ENCODE measurements at places on chromosomes 6 and 20.

DNA sequence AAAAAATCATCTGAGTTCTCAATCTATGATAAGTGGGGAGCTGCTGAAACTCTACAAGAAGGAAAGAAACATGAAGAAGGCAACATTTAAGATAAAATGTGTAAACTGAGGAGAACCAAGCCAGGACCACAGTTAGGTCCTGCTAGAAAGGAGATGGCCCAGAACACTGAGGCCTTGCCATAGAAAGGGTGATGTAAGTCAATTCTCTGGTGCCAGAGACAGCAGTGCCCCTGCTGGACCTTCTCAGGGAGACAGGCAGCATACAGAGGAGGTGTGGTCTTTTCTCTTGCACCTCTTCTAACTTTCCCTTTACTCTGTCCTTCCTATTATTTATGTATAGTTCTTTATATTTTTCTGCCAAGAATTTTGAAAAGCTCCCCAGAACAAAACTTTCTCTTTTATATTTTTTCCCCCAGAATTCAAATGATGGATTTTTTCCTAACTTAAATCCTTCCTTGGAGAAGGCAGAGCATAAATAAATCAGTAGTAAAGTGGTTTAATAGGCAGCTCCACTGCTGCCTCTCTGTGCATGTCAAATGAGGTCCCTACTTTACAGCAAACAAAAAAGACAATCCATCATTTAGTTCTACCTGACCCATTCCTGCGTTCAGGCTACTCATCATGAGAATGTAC is 9.0 kb downstream of the UQCC2 start:
- H3K27ac ChIP-seq, result no peak overlapping the region
- peaks cover 11% of the 10 kb centered on the region for H3K36me3 ChIP-seq
- peaks cover 6% of the 10 kb centered on the region for H3K4me1 ChIP-seq
- H3K4me3 ChIP-seq, result no peak overlapping the region

GRCh38 chr6:43887340-43887858 is 117.4 kb downstream of the VEGFA start:
- H3K36me3 ChIP-seq, result no peaks in the 10 kb centered on the region
- no peaks in the 10 kb centered on the region for H3K4me1 ChIP-seq
- no peak for DNase-seq
- H3K27ac ChIP-seq, result no peak overlapping the region
- H3K27me3 ChIP-seq, result peaks cover 3% of the 10 kb centered on the region

DNA sequence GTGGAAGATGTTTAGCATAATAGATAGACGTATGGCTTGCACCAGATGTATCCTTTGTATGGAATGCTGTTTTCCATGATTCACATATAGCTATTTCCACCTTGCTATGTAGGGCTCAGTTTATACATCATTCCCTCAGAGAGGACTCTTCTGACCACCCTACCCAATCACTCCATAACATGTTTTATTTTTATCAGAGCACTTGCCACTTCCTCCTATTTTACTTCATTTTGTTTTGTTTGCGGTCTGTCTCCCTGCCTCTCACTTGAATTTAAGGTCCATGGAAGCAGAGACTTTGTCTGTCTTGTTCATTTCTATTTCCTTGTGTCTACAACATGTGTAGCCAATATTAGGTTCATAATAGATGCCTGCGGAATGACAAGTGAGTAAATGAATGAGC is 266.9 kb upstream of the CITED2 start:
- no peaks in the 10 kb centered on the region for H3K36me3 ChIP-seq
- no peak overlapping the region for H3K4me3 ChIP-seq
- peaks cover 3% of the 10 kb centered on the region for H3K27me3 ChIP-seq
- DNase-seq, result no peak

DNA sequence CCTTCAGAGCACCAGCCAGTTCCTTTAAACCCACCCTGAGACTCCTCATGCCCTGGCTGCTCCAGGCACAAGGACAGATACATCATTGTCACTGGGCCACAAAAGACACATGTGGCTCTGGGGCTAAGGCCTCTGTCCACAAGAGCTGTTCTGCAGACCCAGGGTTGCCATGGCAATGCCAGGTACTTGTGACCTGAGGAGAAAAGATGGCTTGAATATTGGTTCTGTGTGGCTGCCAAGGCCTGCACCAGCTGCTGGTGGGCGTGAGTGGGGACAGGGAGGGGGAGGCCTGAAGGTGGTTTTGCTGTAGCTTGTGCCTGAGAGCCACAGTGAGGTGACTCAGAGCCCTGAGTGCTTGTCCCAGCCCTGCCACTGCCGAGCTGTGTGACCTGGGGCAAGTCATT is 31.8 kb downstream of the SAYSD1 start:
- DNase-seq, result peak; percentile 13
- no peak overlapping the region for H3K4me3 ChIP-seq
- peaks cover 10% of the 10 kb centered on the region for H3K4me1 ChIP-seq
- H3K27me3 ChIP-seq, result no peaks in the 10 kb centered on the region
- H3K27ac ChIP-seq, result no peak overlapping the region

DNA sequence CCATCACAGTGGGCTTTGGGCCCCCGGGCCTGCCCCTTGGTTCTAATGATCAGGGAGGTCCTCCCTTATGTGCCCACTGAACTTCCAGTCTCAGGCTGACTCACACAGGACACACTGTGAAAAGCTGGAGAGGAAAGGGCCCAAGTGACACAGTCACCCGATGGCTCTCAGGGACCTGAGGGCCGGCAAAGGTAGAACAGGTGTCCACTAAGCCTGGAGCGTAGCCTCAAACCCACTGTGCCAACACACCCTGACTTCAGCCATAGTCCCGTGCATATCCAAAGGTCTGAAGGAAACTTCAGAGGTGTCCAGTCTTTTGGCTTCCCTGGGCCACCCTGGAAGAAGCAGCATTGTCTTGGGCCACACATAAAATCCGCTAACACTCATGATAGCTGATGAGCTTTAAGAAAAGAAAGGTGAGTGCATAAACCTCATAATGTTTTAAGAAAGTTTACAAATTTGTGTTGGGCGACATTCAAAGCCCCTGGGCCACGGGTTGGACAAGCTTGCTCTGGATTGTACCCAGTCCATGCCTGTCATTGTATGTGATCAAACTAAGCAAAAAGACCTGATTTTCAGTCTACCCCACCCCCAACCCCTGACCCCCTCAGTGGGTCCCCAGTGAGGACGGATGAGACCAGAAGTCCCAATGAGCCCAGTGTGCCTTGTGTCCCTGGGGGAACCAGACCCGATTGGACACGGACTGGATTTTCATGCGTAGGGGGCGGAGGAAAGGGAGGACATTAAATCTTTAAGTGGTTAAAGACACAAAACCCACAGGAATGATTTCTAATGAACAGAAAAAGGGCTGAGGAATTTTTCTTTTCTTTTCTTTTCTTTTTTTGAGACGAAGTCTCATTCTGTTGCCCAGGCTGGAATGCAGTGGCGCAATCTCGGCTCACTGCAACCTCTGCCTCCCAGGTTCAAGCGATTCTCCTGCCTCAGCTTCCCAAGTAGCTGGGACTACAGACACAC is 6.1 kb downstream of the RAMACL start:
- no peaks in the 10 kb centered on the region for H3K36me3 ChIP-seq
- H3K27me3 ChIP-seq, result no peaks in the 10 kb centered on the region
- no peak overlapping the region for H3K4me3 ChIP-seq
- no peak overlapping the region for H3K27ac ChIP-seq
- H3K4me1 ChIP-seq, result no peaks in the 10 kb centered on the region

DNA sequence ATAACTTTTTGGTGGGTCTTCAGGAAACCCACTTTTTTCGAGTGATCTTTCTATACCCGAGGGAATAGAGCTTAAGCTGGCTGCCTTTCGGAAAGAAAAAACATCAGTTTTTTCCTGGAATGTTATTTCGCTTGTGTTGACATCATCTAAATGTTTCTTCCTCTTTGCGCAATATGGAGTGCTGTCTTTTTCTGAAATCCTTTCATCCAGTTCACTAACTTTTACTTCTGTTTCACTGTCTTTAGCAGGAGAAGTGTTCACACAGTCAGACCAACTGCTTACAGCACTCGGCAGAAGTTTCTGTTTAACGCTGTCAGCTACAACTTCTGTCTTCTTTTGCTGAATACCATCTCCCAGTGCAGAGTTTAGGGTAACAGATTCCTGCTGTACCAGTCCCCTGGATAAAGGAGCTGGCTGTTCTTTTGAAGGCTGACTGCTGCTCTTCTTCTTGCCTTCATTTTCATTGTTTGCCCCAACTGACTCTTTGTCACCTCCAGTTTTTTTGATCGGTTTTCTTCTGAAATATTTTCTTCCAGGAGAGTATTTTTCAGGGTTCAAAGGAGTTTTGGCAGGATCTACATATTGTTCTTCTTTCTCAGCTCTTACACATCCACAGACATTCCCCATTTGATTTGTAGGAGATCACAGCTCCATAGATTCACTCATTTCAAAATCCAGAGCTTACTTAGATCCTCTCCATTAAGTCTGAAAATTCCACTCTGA is 50.0 kb upstream of the DST start:
- H3K27me3 ChIP-seq, result no peaks in the 10 kb centered on the region
- no peaks in the 10 kb centered on the region for H3K4me1 ChIP-seq
- H3K4me3 ChIP-seq, result no peak overlapping the region
- no peak for DNase-seq
- H3K36me3 ChIP-seq, result no peaks in the 10 kb centered on the region

DNA sequence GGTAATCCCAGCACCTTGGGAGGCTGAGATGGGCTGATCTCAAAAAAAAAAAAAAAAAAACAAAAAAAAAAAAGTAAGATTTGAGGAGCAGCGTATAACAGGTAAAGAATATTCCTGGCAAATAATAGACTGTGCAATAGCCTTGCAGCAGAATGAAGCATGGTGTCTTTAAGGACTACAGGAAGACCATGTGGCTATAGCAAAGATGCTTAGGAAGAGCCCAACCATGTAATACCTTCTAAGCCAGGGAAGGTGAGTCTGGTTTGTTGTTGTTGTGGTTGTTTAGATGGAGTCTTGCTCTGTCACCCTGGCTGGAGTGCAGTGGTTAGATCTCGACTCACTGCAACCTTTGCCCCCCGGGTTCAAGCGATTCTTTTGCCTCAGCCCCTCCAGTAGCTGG is 14.3 kb upstream of the RBM39 start:
- H3K27ac ChIP-seq, result no peak overlapping the region
- H3K4me1 ChIP-seq, result no peaks in the 10 kb centered on the region
- DNase-seq, result no peak
- no peak overlapping the region for H3K4me3 ChIP-seq

GRCh38 chr20:58597249-58597891 is 53.7 kb upstream of the STX16 start:
- no peaks in the 10 kb centered on the region for H3K27me3 ChIP-seq
- no peak overlapping the region for H3K27ac ChIP-seq
- DNase-seq, result no peak
- no peaks in the 10 kb centered on the region for H3K36me3 ChIP-seq

- no peaks in the 10 kb centered on the region for H3K27me3 ChIP-seq
- H3K36me3 ChIP-seq, result peaks cover 2% of the 10 kb centered on the region
- no peak for DNase-seq
- no peak overlapping the region for H3K27ac ChIP-seq
These were observed 61.5 kb upstream of the RIPOR2 start for GRCh38 chr6:24997231-24997630.

DNA sequence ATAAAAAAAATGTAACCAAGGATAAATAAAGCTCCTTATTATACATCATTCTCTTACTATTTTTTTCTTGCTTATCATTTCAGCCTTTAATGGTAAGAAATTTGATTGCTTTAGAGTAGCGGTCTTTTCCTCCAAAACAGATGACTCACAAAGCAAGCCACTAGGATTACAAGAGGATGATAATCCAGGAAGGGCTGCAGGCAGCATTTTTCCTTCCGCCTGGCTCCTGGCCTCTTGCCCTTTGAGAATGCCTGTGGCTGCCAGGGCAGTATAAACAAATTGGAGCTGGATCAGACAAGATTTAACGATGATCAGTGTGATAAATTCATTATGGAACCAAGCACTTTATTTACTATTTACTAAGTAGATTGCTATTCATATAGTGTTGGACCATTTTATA is 9.7 kb upstream of the FBXL4 start:
- H3K27me3 ChIP-seq, result peaks cover 8% of the 10 kb centered on the region
- no peaks in the 10 kb centered on the region for H3K4me1 ChIP-seq
- no peak overlapping the region for H3K27ac ChIP-seq
- H3K4me3 ChIP-seq, result no peak overlapping the region
- no peaks in the 10 kb centered on the region for H3K36me3 ChIP-seq
- no peak for DNase-seq

GRCh38 chr6:146154197-146154596 is 125.3 kb downstream of the GRM1 start:
- DNase-seq, result no peak
- no peaks in the 10 kb centered on the region for H3K36me3 ChIP-seq
- H3K27ac ChIP-seq, result no peak overlapping the region
- no peaks in the 10 kb centered on the region for H3K27me3 ChIP-seq

DNA sequence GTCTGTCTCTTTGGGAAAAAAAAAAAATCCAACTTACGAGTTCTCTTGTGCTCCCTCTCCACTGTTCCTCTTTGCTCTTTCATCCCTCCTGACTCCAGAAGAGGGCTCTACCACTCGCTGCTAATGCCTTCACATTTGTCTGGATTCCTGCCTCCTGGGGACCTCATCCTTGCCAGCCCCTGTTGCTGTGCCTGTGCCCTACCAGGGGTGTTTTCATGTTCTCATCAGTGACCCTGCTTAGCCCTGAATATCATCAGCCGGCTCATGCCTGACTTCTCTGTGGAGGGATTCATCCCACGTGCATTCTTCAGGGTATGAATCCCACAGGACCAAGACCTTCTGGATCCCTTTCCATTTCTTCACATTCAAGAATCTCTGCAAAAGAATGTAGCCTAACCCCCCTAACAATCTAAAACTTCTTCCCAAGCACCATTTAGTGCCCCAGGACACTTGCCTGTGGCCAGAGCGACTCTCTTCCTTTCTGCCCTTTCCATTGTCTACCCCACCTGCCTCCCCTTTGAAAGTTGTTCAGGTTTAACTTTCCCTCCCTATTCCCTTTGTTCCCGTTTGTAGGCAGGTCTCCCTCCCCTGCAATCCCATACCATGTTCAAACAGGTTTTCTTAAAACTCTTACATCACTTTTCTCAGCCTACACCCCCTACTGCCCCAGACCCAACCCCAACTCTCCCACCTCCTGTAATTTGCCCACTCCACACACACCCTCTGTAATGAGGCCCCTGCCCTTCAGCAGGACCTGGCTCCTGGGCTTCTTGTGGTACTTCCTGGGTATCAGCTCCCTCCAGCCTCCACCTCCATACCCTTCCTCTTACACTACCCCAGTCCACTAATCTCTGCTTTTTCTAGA is 50.2 kb downstream of the RREB1 start:
- no peaks in the 10 kb centered on the region for H3K36me3 ChIP-seq
- H3K4me1 ChIP-seq, result peaks cover 35% of the 10 kb centered on the region
- no peak for DNase-seq
- no peak overlapping the region for H3K4me3 ChIP-seq

DNA sequence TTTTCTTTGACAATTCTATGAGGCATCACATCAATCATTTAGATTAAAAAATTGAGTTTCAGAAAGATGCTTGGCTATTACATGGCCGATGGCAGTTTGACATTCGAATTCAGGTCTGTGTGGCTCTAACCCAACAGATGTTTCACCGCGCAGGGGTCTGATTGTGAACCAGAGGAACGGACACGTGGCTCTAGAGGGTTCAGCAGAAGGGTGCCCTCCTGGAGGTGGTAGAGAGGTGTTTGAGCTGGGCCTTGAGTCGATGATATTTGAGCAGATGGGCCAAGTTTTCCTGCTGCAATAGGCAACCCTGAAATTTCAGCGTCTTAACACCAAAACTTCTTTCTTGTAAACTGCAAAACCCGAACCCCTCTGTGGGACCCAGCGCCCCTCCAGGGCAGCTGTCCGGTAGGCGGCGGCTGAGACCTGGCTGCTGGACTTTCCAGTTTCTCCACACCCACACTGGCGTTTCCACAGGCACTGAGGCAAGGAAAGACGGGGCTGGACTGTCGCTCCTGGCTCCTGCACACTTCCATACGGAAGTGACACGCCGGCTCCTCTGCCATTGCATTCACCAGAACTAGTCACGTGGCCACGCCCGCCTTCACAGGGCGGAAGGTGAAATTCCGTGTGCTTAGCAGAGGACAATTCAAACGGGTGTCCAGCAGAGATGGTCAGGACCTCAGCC is 11.3 kb upstream of the AFDN start:
- H3K36me3 ChIP-seq, result no peaks in the 10 kb centered on the region
- no peak overlapping the region for H3K4me3 ChIP-seq
- DNase-seq, result no peak
- H3K4me1 ChIP-seq, result no peaks in the 10 kb centered on the region
